ENCODE measurements at places on chromosomes 6 and 20.

DNA sequence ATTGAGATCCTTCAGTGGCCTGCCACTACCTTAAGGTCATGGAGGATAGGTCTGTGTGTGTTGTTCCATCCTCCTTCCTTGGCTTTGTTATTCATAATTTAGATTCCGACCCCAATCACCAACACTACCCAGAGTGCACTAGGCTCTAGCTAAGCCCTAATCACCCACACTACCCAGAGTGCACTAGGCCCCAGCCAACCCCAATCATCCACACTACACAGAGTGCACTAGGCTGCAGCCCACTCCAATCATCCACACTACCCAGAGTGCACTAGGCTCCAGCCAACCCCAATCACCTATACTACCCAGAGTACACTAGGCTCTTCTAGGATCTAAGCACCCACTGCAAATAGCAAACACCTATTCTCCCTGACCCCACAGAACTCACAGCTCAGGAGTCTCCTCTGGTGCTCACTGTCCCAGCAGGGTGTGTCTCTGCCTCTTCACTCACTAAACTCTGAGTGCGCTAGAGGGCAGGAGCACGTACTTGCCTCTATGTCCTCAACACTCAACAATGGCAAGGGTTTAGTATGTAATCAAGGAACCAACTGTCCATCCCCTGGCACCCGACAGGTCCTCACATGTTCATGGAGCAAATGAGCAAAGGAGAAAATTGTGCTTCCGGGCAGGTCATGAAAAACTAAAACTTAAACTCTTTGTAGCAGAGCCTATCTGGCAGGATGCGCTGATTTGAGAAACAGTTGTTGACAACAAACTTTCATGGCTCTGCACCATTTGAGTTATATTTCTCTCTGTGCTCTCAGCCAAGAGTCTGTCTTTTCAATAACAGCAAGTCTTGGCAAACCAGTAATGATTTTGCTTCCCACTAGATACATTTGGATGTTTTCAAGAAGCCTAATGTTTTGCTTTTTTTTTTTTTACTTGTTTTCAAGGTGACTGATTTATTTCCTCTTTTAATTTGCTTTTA, 54.3 kb downstream of the SLC22A23 start:
- DNase-seq: no peak

DNA sequence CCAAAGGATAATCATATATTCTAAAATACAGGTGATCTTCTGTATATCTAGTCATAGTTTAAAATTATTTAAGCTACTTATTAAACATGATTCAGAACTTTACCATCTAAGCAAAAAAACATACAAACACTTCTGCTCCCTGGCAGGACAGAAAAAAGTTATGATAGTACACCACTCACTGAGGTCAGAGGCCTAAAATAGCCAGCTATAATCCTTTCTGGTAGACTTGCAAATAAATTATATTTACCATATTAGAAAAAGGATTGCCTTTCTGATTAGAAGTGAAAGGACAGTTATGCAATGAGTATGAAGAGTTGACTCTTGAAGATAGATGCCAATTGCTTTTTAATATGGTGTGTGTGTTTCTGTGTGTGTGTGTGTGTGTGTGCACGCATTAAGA, 207.4 kb downstream of the BMP2 start:
- no peak for DNase-seq

GRCh38 chr6:111747396-111747795, 125.9 kb downstream of the FYN start:
- no peak for DNase-seq

GRCh38 chr6:11094411-11094851, 797 bp downstream of the SMIM13 start:
- peak; percentile 19 for DNase-seq

GRCh38 chr6:99091985-99092384, 144.2 kb upstream of the FBXL4 start:
- DNase-seq: no peak
